Heart right ventricle (tissue), 16 donors: ENCODE measurements at places on chromosomes 7 and 10. TPM values are rescaled to one million over a fixed set of nuclear protein-coding genes. Genes with fewer than 3 reads are reported as not detected.

DNA sequence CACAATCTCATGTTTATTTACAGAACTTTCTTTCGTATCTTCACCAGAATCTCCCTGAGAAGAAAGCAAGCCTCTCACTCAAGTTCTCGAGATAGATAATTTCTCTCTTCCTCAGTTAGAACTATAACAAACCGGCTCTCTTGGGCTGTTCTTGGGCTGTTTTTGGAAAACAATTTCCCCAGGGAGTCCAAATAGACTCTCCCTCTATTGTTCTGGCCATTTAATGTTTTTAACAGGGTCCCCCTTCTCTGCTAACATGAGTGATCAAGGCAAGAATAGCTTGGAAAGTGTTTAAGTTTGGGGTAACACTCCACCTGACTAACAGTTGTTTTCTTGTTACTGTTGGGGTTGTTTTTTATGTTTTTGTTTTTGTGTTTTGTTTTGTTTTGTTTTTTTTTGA, 64.8 kb upstream of the UCN3 start:
- DNase-seq: no peak

ARL4A gene
- 11.5 TPM for polyA plus RNA-seq

MKLN1 gene
- polyA plus RNA-seq: 22.8 TPM

RARRES2 gene
- 33.0 TPM for polyA plus RNA-seq
